Right forelimb (tissue), 1 donor: ENCODE measurements at places on chromosomes 1 and 21.

- no peak for DNase-seq
Observed at GRCh38 chr1:209611771-209612570, 28.5 kb downstream of the CAMK1G start.

DNA sequence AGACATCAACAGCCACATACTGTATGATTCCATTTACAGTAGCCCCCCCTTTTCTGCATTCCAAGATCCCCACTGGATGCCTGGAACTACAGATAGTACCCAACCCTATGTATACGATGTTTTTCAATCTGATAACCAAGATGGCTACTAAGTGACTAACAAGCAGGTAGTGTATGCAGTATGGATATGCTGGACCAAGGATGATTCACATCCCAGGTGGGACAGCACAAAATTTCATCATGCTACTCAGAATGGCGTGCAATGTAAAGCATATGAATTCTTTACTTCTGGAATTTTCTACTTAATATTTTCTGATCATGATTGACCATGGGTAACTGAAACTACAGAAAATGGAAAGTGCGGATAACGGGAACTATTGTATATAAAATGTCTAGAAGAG, 30.0 kb upstream of the MRPS6 start:
- DNase-seq = no peak

DNA sequence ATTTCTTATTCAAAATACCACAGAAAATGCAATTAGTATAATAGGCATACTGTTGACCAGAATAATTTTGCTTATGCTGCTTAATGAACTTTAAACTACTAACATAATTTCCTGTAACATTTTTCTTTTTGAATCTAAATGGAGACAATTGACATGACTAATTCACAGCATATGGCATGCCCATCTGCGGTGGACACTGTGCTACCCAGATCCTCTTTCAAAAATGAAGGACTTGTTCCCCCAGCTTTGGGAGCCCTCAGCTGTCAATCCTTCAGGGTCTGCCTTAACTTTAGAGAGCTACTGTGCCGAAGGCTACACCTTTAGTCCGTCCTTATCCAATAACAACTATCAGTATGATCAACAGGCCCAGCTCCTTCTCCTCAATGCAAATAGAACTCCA, 789.0 kb downstream of the PLA2G4A start:
- no peak for DNase-seq

- DNase-seq = peak; percentile 71
Observed at GRCh38 chr1:156140879-156141707, 12.3 kb upstream of the SEMA4A start.

DNA sequence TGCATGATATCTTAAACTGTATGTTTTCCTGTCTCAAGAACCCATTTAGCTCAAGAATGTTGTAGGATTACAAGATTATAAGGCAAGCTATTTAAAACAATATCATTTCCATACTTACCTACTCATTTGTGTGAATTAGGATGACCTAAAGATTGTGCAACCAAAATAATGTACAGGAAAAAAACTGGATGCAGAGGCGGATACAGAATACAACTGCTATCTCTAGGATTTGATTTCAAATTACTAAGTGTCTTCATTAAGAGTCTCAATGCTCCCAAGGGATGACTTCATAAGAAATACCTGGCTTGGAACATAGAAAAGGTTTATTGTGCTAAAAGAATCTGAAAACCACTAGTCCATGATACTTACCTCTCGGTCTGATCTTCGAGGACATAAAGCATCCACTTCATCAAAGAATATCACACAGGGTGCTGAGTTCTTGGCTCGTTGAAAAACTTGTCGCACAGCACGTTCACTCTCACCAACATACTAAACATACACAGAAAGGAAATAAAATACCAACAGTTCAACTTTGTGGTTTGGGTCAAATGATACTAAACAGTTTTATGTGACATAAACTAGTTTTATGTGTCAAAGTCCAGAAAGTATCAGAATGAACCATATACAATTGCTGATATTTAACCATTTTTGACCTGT, 54.9 kb downstream of the NVL start:
- DNase-seq = no peak

DNA sequence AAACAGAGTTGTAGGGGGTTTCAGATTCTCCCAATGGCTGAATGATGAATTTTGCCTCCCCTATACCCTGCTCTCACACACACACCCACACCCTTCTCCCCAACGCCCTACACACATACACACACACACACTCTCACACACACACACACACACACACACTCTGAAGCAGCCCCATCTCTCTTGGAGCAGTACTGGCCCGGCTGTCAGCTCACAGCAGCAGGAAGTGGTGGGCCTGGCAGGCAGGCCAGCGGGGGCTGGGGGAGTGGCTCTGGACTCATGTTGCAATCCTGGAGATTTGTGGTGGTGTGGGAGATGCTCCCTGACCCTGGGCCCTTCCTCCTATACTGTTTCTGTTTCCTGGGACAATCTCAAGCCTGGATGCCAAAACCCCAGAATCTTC, 2.2 kb downstream of the IKBKE start:
- no peak for DNase-seq

GRCh38 chr1:41641941-41642527, 157.6 kb upstream of the EDN2 start:
- no peak for DNase-seq

GRCh38 chr1:26785611-26786436, 1.9 kb upstream of the PIGV start:
- no peak for DNase-seq

- no peak for DNase-seq
Observed at GRCh38 chr1:40362199-40362598, 11.3 kb upstream of the SMAP2 start.

- no peak for DNase-seq
Observed at GRCh38 chr1:54567961-54568360, 19.9 kb downstream of the ACOT11 start.

- no peak for DNase-seq
Observed at GRCh38 chr1:36411674-36412648, 14.3 kb upstream of the LSM10 start.

DNA sequence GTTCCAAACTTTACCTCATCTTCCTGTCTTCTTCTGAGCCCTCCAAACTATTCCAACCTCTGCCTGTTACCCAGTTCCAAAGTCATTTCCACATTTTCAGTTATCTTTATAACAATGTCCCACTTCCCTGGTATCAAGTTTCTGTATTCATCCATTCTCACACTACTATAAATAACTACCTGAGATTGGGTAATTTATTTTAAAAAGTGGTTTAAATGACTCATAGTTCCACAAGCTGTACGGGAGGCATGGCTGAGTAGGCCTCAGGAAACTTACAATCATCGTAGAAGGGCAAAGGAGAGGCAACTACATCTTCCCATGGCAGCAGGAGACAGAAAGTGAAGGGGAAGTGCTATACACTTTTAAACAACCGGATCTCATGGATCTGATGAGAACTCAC, 428.5 kb upstream of the RGS18 start:
- DNase-seq = no peak

- DNase-seq = no peak
Observed at GRCh38 chr1:4527819-4528218, 126.6 kb upstream of the AJAP1 start.

DNA sequence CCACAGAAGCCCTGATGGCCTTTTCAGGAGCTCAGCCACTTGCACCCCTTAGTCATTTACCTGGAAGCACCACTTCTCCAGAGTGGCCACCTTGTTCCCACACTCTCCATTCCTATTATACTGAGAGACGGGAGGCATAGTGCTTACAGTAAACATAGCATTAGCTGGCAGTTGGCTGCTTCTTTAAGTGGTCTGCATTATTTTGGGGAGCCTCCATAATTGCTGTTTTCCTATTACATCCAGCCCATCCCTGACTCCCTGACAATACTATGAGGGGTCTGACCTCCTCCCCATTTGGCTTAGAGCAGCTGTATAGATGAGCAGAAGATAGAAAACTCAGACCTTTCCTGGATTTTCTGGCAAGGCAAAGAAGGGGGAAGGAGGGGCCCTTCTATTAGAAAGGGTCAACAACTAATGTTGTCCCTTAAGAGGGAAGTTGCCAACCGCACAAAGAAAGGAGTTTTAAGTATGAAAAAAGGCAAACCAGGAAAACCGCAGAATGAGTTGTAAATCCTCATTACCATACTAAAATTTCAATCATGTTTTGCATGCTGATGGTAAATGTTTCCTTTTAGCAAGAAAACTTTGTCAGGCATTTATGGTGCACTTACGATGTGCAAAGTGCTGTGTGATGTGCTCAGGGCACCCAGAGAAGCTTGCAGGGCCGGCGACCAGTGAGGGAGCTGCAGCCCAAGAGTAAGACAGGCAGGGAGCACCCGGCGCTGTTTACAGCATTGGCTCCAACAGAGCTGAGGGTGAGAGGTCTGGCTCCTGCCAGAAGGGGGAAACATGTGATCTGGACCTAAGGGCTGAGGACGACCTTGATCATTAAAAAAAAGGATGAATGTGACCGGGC, 167.3 kb downstream of the ZZZ3 start:
- DNase-seq = peak; percentile 52

DNA sequence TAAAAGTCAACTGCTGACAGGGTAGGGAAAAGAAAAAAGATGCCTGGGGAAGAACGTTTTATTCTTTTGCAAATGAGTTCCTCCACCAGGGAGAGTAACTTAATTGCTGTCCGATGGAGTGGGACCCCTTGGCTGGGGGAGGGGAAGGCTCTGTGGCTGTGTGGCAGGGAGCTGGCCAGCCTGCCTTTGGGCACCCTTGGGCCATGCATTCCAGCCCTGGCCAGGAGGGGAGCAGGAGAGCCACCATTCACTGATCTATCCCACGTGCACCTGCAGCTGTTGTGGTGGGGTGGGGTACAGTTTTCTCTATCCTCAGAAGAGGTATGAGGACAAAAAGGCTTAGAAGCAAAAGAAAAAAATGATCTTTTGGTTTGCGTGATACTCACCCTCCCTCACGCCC, 116.9 kb downstream of the KCNK1 start:
- DNase-seq = no peak

DNA sequence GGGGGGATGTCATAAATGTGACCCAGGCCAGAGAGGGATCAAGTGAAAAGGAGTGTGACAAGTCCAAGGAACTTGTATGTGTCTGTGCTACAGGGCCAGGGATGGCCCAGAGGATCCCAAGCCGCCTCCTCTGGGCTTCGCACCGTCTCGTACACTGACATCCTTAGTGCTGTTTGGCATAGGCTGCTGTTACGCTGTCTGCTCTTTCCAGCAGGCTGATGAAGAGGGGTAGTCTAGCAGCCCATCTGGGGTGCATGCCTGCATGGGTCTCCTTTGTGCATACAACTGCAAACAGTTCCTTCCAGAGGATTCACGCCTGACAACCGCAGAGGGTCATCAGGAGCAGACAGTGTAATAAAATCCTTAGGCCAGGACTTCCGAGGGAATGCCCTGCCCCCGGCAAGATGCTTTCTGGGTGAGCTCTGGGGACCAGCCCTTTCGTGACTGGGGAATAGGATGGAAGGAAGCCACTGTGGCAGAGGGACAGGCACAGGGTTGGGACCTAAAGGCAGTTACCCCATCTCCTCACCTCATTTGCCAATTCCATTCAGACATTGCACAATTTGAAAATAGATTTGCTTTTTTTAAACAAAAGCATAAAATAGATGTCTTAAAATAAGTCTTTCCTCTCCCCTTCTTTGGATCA, 6.3 kb upstream of the GOLT1A start:
- DNase-seq = no peak

GRCh38 chr21:24375201-24375600, 1232.1 kb downstream of the MRPL39 start:
- DNase-seq = no peak

DNA sequence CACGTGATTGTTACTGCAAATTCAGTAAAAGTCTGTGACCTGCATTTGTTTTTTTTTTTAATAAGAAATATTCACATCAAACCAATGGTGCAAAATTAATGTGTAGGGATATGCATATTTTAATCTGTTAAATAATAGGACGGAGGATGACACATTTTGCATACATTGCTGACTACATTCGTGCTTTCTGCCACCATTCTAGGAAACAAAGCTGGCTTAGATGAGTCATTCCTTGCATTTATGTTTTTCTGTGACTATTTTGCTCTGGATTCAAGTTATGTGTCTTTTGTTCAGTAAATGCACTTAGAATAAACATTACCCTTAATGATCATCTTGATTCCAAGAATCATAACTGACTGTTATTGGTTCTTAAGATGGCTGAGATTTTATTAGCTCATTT, 23.9 kb upstream of the CYYR1 start:
- DNase-seq = no peak

- no peak for DNase-seq
Observed at GRCh38 chr21:16538936-16539440, 809.2 kb downstream of the USP25 start.

GRCh38 chr21:38958323-38958705, 152.6 kb downstream of the ETS2 start:
- no peak for DNase-seq

DNA sequence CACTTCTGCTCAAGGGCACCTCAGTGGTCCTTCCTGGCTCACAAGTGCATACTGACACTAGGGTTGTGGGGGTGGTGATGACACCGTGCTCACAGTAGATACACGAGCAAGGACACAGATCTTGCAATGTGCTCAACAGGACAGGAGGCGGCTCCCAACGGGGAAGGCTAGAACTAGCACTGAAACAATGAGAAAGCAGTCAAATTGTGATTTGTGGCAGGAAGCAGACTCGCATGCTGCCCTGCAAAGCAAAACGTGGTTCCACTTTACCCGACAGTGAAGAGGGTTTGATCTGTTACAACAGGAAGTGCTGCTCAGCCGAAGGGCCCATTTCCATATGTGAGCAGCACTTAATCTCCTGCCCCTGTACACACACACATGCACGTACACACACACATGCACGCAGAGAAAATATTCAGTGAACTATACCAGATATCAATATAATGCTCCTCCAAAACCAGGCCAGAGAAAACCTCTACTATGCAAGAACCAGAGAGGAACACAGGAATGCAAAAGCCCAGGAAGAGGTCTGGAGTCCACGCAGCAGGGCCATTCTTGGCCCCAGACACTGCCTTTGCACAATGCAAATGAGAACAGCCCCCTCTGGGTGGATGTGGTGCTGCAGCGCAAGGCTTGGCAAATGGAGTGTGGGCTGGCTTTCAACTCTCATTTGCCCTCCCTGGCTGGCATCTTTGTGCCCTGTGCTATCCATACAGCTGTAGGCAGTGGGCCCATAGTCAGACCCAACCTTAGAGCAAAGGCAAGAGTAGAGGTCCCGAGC, 47.1 kb downstream of the KANK4 start:
- DNase-seq = no peak

DNA sequence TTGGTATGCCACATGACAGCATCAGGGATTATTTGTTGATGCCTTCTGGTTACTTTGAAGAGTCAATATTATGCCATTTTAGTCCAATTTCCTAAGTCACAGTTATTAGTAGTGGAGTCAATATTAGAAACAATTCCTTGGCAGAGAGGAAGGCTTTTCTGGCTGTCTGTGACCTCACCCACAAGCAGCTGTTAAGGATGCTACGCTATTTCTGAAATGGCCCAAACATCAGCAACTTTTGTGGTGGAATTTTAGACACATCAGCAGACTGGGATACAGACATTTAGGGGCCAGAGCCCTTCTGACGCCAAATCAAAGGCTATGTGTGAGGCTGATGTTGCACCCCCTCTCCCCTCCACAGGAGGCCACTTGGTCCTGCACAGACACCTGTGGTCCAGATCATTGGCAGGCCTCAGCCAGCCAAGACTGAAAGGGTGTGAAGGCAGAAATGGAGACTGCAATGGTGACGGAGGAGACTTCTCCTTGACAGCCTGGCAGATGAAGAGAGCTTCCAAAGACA, 9.2 kb upstream of the RXRG start:
- DNase-seq = no peak
